ENCODE measurements at places on chromosomes 1 and 21.

DNA sequence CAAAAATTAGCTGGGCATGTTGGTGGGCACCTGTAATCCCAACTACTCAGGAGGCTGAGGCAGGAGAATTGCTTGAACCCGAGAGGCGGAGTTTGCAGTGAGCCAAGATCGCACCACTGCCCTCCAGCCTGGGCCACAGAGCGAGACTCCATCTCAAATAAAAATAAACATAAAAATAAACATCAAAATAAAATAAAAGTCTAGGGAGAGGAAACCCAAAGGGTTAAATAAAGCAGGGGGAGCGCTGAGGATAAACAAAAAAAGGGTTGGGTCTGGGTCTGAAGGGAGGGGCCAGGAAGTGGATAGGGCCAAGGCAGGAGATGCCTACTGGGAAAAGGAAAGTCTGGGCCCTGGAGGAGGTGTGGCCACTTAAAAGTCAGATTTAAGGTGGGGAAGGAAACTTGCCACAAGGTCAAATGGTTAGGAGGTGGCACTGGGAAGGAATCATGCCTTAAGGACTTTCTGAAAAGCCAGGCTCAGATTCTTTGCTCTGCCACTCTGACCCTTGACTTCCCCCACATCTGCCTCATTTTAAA lies 150.0 kb downstream of the ADSS2 start:
- no peak for DNase-seq

DNA sequence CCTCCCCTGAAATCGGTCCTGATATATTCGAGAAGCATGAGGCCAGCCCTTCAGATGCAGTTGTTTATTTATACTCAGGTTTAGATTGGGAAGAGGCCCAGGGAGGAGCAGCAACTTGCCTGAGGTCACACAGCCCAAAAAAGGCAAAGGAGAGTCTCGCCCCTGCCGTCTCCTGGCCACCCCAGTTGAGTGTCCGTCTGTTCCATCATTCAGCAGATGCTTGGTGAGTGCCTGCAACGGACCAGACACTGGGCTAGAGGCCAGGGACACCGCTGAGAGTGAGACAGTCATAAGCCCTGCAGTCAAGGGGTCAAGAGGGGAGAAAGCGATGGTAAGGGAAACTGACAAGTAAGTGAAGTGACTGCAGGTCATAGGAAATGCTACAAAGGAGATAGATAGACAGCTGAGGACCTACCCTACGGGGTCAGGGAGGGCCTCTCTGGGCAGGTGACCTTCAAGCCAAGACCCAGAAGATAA lies 15.4 kb upstream of the SELENON start:
- DNase-seq = no peak

GRCh38 chr1:5830771-5831599 lies 161.2 kb downstream of the NPHP4 start:
- no peak for DNase-seq

DNA sequence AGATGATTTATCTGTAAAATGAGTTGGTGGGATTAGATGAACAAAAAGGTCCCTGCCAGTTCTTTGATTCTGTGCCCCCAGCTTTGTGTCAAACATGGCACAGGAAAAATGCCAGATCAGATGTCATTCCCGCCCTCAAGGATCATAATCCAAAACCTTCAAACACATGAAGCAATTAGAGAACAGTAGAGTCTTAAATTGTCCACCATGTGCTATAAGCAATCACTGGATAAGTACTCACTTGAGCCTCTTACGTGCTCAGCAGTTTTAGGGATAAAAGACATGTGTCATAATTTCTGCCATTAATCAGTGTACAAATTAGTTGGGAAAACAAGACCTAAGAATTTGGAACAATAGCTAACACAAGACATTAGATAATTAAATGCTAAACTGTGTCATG lies 15.4 kb upstream of the KIAA0040 start:
- DNase-seq = no peak

GRCh38 chr1:12608311-12608957 lies 9.6 kb downstream of the DHRS3 start:
- no peak for DNase-seq

DNA sequence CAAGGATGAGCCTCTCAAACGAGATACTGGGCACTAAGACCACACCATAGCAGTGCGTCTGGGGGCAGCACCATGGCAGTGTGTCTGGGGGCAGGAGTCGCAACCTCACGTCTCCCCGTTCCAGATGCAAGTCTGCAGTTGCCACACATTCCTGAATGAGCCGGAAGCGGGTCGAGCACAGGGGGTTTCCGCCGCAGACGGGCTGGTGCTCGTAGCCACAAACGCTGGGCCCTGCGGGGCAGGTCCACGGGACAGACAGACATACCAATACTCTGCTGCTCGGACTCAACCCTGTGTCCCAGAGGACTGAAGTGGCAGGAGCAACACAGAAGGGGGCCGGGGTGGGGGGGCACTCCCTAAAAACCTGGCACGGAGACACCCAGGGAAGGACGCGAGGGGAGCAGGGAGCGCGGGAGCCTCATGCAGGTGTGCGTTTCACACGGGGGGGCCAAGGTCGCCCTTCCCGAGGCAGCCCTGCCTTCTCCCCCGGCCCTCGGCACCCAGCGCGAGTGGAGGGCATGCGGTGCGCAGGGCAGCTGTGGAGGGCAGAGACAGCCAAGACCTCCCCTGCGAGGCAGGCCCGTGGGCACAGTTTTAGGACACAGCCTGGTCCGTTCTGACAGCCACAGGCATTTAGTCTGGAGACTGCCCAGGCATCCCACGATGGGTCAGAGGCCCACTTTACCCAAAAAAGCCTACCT lies 24.5 kb downstream of the PTTG1IP start:
- DNase-seq = no peak

DNA sequence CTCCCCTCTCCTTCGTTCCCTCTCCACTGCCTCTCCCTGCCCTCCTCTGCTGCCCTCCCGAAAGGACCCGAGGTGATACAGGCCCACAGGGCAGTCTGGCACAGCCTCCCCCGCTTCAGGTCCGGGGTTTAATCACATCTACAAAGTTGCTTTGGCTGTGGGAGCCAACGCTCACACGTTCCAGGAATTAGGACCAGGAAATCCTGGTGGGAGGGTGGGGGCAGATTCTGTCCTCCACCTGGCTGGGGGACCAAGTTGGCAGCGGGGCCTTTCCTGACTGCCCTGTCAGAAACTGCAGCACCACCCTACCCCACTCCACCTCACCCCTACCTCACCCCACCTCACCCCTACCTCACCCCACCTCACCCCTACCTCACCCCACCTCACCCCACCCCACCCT lies 95.1 kb downstream of the WDR4 start:
- DNase-seq = no peak

- no peak for DNase-seq
These were observed 41.3 kb downstream of the TRPM2 start for GRCh38 chr21:44394733-44395132.

GRCh38 chr1:177966199-177966598 lies 3.7 kb downstream of the SEC16B start:
- no peak for DNase-seq

GRCh38 chr1:54764922-54765561 lies 719 bp upstream of the PARS2 start:
- DNase-seq = no peak

DNA sequence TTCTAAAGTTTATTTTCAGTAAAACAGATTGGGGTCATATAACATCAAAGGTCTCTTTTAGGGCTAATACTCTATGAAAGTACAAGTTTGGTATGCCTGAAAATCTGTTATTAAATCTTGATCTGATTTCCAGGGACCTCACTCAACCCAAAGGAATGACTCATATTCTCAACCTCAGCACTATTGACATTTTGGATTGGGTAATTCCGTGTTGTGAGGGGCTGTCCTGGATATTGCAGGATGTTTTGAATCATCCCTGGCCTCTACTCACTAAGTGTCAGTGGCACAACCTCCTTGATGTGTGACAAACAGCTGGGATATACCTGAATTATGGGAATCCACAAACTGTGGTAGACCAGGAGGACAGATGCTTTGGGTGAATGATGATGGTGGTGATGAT lies 51.5 kb upstream of the CYP2J2 start:
- DNase-seq = no peak

GRCh38 chr21:24163539-24163938 lies 1443.7 kb downstream of the MRPL39 start:
- no peak for DNase-seq

DNA sequence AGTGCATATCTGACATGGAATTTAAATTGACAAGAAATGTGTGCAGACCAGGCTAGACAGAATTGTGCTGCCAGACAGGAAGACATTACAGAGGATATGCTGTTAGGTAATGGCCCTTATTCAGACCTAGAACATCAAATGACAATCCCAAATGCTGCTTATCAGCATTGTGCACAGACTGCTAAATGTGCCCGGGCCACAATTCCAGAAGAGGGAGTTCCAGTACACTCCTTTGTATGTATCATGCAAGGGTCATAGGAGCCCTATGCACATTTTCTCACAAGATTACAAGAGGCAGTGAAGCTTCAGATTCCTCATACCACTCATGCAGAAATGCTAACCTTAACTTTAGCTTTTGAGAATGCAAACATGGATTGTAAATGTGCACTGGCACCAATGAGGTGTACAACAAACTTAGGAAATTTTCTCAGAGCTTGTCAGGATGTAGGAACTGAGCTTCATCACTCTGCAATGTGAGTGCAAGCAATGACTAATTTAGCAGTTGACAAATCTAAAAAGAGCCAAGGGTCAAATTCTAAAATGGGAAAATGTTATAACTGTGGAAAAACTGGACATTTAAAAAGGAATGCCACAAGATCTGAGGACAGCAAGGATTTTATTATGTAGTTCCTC lies 273.5 kb downstream of the COL11A1 start:
- DNase-seq = no peak

GRCh38 chr1:168273575-168273974 lies 7.1 kb upstream of the TBX19 start:
- no peak for DNase-seq

- no peak for DNase-seq
These were observed 8.3 kb downstream of the CDKN2C start for GRCh38 chr1:50978144-50978851.

DNA sequence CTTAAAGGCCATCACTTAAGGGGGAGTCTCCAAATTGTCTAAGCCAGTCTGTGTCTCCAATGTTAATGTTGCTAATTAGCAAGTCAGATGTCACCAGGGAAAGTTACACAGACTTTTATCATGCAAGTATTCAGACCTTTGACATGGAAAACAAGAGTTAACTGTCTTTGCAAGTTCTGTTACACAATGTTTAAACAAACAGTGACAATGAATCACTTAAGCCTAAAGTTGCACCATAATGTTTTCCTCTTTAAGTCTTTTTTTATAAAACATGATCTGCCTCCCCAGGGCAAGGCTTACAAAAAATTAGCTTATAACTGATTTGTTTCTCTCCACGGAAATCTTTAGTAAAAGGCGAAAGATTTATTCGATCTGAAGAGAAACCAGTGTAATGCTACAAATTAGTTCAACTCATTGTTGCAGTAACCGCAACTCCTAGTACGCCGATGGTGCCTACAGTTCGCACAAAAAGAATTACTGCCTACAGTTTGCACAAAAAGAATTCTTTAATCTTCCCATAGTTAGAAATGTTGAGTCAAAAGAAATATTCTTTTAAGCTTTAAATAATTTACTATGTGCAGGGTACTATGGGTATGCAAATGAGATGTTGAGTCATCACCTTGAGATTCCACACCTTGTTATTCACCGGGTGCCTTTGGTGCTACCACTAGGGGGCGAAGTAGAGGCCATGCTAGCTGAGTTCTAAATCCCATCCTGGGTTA lies 45.3 kb downstream of the HHAT start:
- peak; percentile 2 for DNase-seq

- no peak for DNase-seq
These were observed 170.9 kb downstream of the ASTN1 start for GRCh38 chr1:176993587-176993986.

- DNase-seq = no peak
These were observed 8.6 kb upstream of the C1orf105 start for GRCh38 chr1:172411791-172412338.

DNA sequence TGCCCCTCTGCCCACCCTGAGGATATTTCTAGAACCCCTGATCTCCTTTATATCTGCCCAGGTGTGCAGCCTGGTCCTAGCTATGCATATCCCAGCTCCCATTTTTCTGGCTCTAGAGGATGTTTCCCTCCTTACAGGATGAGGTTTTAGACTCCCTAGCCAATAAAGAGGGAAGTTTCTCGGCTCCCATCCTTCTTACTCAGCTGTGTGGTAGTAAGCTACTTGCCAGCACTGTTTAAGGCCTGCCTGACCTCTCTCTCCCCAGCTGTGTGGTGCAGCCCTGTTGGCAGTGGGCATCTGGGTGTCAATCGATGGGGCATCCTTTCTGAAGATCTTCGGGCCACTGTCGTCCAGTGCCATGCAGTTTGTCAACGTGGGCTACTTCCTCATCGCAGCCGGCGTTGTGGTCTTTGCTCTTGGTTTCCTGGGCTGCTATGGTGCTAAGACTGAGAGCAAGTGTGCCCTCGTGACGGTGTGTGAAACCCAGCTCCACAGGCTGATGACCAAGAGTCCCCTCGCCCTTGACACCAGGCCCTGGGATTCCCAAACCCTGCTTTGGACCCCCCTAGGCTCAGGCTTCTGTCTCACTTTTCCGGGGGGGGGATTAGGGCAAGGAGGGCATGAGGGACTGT lies 7.8 kb upstream of the P3R3URF start:
- no peak for DNase-seq

DNA sequence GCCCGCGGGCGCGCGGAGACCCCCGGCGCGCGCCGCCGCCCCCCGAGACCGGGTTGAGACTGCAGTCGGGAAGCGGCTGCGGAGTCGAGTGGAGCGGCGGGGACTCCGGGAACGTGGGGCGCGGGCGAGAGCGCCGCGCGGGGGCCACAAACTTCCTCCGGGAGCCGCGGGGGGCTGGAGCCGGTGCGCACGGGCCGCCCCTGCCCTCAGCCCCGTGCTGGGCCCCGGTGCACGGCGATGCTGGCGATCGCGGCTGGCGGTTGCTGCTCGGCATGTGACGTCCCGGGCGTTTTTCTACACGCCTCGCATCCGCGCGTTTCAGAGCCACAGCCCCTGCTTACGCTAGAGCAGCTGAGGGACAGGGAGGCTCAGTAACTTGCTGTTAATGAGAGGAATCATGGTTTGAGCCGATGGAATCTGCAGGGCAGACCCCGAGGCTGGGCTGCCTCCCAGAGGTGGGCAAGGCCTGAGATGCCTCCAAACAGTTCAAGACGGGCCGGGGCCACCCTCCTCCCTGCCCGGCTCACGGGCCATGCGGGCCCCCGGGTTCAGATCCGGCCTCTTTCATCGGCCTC lies 520 bp downstream of the TMEM201 start:
- DNase-seq = no peak

GRCh38 chr1:116737855-116738321 lies 16.3 kb upstream of the CD2 start:
- DNase-seq = no peak

- no peak for DNase-seq
These were observed 17.9 kb downstream of the GBP5 start for GRCh38 chr1:89254658-89255287.

DNA sequence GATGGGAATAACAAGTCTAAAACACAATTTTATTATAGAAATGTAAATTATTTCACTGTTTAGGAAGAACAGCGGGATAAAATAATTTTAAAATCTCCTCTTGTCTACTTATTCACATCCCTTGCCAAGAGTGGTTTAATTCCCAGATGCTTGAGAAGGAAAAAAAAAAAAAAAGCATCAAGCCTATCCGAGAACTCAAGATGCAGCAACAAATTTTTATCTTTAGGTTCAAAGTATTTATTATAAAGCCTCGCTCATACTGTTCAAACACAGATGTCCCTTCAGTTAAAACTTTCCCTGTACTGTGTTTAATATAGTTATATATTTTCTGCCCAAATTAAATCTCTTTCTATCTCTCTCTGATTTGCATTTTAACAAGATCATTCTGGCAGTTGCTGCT lies 1615.8 kb downstream of the PLA2G4A start:
- DNase-seq = no peak
